Fibroblast of skin of right biceps (primary cell): ENCODE measurements at places on chromosomes 4 and X.

GRCh38 chr4:150501983-150502382 lies 80.0 kb upstream of the MAB21L2 start:
- DNase-seq = peak; percentile 49

- peak; percentile 85 for DNase-seq
These were observed 20.2 kb downstream of the CYP2U1 start for GRCh38 chr4:107951551-107951950.

DNA sequence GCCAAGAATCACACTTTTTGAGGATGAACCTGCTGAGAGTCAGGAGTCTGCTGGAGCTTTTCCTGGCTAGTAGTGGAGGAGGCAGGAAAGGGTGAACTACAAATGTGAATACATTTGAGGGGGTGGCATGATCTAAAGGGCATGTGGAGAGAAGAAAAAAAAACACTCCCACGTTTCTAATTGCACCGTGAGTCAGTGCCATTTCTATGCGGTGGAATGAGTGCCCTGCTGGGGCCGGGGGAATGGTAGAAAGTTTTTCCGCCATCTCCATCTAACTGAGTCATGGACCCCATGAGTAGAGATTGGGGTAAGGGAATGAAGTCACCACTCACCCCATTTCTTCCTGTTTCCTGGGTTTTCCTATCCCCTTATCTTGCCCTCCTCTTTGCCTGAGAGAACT lies 19.8 kb downstream of the BEX3 start:
- DNase-seq = peak; percentile 59

DNA sequence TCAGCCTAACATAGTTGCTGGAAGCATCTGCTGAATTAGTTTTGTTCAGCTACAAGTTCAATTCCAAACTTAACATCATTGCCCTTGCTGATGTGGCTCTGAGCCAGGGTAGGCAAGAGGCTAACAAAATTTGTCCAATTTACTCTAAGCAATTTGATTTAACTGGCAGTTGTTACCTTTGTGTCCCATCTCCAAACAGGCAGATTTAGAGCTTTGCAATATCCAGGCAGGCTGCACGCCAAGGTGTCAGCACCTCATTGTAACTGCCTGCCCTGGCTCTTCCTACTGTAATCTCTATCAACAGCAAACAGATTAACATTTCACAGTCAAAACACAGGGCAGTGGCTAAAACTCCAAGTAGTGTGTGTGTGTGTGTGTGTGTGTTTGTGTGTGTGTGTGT lies 2070.6 kb downstream of the PCDH7 start:
- DNase-seq = no peak

- peak; percentile 55 for DNase-seq
These were observed 37.1 kb downstream of the VEGFC start for GRCh38 chr4:176755613-176756012.

GRCh38 chrX:30275498-30275897 lies 28.6 kb downstream of the MAGEB1 start:
- DNase-seq = peak; percentile 12

GRCh38 chr4:6461301-6462165 lies 10.9 kb downstream of the PPP2R2C start:
- DNase-seq = peak; percentile 4

DNA sequence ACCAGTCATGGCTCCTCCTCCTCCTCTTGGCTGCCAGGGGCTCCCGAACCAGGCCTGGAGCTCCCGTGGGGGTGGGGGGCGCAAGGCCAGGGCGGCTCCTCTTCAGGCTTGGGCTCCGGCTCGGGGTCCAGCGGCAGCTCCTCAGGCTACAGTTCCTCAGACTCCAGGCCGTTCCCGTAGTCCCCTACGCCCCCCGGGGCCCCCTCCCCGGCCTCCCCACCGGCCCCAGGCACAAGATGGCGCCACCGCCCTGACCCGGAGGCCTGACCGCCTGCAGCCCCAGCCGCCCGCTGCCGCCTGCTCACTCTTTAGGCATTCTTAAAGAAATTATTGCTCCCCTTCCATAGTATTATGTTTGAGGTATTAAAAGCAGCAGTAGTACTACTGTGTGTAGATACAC lies 54.5 kb downstream of the TAF1 start:
- no peak for DNase-seq

- no peak for DNase-seq
These were observed 8.8 kb downstream of the SH3D19 start for GRCh38 chr4:151316645-151317044.

DNA sequence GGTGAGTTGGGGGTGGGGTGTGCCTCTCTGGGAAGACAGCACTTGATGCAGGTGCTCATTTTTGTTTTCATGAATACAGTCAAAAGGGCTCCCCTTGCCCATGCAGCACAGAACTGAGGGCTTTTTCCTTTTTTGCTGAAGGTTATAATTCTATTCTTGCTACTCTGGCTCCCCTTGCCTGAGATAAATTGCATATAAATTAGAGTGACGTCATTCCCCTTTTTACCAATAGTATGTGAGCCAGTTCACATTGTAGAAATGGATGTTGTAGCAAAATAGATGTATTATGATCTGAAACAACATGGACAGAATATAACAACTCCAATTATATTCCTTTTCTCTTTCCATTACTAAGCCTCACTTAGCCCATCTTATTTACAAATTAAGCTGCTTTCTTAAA lies 28.4 kb downstream of the CXorf58 start:
- DNase-seq = no peak

DNA sequence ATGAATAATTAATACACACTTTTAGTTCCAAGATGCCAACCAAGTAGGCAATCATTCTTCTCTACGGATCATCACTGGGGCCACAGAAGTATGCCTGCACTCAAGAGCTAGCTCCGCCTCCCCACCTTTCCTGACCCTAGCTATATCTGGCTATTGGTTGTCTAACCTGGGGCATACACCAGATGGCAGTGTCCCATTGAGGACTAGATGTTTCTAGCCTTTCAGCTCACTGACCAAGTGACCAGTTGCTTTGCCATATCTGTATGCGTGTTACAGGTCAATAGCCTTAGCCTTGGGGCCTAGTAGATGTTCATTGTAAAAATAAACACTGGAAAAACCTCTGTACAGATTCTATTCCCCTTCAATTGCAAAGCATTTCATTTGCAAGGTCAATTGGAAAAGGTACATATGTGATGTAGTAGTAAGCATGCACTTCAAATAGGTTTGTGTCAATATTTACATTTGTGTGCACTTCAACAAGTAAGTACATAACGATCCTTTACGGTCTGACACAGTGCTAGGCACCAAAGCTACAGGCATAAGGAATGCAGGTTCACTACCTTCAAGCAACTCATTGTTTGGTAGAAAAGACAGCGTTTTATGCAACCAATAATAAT lies 521.7 kb downstream of the PPARGC1A start:
- no peak for DNase-seq

- no peak for DNase-seq
These were observed 237.5 kb upstream of the ATP6AP2 start for GRCh38 chrX:40343319-40343718.

DNA sequence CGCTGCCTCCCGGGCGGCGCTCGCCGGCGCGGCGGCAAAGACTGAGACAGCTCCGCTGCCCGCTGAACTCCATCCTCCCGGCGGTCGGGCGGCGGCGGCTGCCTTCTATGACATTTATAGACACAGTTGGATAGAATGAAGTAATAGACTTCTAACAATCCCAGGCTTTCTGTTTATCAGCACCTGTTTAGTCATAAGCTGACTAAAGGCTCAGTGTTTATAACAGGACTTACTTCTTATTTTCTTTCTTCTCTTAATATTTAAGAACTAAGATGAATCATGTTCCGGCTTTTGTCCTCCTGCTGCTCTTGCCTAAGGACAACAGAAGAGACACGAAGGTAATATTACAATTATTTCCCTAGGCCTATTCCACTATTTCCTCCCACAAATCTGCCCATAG lies 3.9 kb downstream of the ARL13A start:
- DNase-seq = no peak

DNA sequence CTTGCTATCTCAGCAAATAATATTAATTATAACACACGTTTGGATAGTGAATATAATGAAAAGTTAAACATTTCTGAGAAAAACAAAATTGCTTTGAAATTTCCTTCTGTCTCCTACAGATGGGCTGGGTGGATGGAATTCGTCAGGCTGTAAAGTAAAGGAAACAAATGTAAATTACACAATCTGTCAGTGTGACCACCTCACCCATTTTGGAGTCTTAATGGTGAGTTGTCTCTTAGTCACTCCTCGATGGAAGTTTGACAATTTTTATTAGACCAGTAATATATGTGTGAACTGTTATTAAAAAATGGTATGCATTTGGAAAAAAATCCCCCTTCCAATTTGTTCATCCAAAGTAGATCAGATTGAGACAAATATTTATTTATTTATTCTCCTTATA lies 92.5 kb upstream of the BRS3 start:
- DNase-seq = peak; percentile 11

DNA sequence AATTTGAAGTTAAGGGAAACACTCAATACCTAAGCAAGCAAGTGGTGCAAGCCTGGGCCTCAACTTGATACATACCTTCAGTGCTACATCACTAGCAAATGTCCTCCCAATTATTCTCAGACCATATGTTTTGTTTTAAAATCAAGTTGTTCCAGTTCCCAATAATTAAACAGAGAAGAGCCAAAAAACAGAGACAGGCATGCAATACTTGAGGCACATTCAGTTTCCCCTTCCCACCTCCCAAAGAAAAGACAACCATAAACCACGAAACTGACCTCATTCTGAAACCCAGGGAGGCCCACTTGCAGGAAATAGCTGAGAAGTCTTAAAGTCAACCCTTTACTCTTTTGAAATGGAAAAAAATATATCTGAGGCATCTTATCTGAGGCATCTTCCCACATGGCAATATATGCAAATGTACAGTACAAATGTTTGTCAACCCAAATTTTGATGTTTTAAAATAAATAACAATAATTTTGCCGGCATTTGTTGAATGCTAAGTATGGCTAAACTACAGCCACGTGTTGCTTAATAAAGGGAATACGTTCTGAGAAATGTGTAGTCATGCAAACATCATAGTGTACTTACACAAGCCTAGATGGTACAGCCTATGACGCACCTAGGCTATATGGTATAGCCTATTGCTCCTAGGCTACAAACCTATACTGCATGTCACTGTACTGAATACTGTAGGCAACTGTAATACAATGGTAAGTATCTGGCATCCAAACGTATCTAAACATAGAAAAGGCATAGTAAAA lies 147.5 kb downstream of the TSPAN5 start:
- peak; percentile 97 for DNase-seq

- DNase-seq = no peak
These were observed 178.6 kb downstream of the TENM3 start for GRCh38 chr4:182421753-182422152.

- no peak for DNase-seq
These were observed 469.0 kb downstream of the IDS start for GRCh38 chrX:149036086-149036485.

- no peak for DNase-seq
These were observed 158.6 kb upstream of the LCORL start for GRCh38 chr4:18180122-18180521.

GRCh38 chrX:32985544-32985943 lies 225.8 kb downstream of the DMD start:
- no peak for DNase-seq

DNA sequence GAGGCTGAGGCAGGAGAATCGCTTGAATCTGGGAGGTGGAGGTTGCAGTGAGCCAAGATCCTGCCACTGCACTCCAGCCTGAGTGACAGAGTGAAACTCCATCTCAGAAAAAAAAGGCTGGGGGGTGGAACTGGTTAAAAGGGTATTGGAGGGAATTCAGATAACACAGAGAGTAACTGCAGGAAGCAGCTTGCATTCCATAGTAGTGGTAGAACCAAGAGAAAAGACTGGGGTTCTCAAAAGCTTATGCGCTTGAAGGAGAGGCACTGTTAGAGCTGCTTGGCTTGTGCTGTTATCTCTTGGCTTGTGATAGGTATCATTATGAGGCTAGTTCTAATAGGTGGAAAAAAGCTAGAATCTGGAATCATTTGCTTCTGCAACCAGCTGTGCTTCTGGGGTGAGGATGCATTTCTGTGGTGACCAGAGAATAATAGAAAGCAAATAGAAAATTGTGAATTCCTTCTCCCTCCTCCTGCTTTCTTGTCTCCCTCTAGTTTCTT lies 91.2 kb upstream of the ELOVL6 start:
- no peak for DNase-seq

- no peak for DNase-seq
These were observed 117.0 kb upstream of the SLC4A4 start for GRCh38 chr4:71221510-71222466.

DNA sequence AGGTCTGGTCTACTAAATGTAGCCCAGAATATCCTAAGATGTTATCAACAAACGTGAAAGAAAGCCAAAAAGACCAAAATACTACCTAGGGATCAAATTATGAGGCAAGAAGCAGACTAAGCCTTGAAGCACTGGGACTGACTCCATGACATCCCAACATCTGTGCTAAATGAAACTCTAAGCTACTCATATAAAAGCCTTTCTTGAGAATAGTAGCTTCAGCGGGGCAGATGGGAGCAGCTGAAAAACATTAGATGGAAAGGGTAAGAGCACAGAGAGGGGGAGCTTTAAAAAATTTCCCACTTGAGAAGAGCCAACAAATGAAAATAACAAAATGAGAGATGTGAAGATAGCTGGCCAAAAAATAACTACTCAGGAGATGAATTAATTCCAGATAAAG lies 81.7 kb downstream of the MAD2L1 start:
- DNase-seq = no peak
